ENCODE measurements at places on chromosomes 4 and X.

DNA sequence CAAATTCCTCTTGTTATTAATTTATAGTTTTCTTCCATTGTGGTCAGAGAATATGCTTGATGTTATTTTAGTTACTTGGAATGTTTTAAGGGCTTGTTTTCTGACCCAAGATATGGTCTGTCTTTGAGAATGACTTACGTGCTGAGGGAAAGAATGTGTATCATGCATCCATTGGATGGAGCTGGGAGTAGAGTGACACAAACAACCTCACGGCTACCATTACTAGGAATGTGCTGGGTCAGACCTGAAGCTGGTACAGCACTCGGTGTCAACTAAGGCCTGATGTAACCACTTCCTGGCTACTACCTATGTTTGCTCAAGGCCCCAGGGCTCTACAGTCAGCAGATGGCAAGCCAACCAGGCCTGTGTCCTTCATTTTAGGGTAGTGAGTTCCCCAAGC is 257.8 kb downstream of the FAT4 start:
- DNase-seq = no peak

GRCh38 chrX:21934414-21934813 is 6.1 kb upstream of the SMS start:
- no peak for DNase-seq

GRCh38 chr4:11624370-11624769 is 195.7 kb upstream of the HS3ST1 start:
- DNase-seq = no peak

- DNase-seq = no peak
Observed at GRCh38 chrX:96989830-96990571, 106.3 kb downstream of the RPA4 start.

DNA sequence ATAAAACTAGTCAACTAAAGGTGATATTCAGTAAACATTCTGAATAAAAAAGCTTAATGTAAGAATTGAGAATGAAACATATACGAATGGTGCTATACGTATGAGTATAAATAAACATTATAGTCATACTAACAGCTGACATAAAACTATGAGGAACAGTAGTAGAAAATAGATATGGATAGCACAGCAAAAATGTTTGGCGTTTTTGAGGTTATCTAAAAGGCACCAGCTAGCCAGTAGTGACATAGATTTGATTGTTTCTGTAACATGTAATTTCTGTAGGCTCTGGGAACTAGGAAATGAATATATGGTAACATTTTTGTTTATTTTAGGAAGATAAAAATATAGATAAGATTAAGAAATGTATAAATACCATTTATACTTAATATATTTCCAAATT is 69.3 kb downstream of the SNX25 start:
- no peak for DNase-seq

GRCh38 chr4:21474195-21474594 is 474.4 kb downstream of the KCNIP4 start:
- DNase-seq = no peak

GRCh38 chr4:38242822-38243387 is 282.7 kb downstream of the PTTG2 start:
- no peak for DNase-seq

GRCh38 chr4:151294833-151295496 is 18.0 kb downstream of the PRSS48 start:
- DNase-seq = no peak

- no peak for DNase-seq
Observed at GRCh38 chr4:169934794-169935429, 91.3 kb downstream of the MFAP3L start.

DNA sequence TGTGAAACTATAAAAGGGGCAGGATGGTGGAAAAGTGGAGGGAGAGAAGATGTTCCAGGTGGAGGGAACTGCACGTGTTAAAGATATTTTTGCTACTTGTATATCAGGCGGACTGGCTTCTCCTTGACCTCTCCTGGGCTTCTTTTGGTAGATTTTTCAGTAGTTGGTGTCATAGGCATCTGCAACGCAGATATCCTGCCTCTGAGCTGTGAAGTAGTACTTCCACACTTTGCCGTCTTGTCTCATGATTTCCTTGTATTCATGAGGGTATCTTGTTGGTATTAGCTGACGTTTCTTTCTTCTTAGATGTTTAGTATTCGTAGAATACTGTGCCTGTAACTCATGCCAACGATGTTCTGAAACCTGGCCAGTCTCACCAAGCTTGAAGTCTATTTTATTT is 81.0 kb downstream of the WWC2 start:
- no peak for DNase-seq

DNA sequence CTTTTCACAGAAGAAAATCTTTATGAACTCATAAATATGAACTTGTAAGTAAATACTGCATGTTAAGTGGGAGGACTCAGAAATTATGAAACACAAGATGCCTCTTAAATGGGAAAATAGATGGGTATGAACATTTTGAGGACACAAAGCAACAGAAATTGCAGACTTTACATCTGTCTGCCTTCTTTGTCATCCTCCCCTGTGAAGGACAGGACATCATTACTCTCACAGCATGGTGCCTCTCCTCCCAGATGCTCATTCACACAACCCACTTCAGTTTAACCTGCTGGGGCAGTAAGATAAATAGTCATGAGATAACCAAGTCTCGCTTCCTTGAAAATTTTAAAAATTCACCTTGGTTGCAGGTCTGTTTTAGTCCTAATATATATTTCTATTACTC is 144.5 kb downstream of the APBB2 start:
- DNase-seq = no peak

DNA sequence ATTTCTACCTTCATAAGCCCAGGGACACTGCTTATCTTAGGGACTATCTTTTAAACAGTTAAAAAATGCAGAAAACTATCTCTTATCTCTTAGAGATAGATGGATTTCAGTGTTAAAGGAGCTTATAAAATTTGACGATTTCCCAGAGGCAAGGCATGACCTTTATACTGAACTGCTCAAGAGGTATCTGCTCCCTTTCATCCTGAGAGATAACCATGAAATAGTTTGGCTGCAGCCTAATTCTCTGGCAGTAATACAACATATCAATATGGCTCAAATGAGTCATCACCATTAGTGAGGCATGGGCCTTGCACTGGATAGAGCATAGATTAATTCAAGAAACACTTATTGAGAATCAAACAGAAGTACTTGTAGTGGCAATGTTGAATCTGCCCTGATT is 348.2 kb upstream of the GRIA3 start:
- no peak for DNase-seq

- DNase-seq = no peak
Observed at GRCh38 chr4:58749206-58749605, 1639.0 kb upstream of the IGFBP7 start.

GRCh38 chr4:6562931-6563901 is 11.8 kb upstream of the MAN2B2 start:
- no peak for DNase-seq

DNA sequence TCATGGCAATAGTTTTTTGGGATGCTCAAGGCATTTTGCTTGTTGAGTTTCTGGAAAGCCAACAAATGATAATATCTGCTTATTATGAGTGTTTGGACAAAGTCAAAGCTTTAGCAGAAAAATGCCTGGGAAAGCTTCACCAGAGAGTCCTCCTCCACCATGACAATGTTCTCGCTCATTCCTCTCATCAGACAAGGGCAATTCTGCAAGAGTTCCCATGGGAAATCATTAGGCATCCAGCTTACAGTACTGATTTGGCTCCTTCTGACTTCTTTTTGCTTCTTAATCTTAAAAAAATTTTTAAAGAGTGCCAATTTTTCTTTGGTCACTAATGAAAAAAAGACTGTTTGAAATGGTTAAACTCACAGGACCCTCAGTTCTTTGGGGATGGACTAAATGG is 136.3 kb downstream of the UBE2K start:
- no peak for DNase-seq

Data from T-helper 22 cell (primary cell).